ENCODE measurements at places on chromosomes 6 and 20.
A peak's percentile ranks its signal among the peaks of the same experiment; 100 is the strongest.

DNA sequence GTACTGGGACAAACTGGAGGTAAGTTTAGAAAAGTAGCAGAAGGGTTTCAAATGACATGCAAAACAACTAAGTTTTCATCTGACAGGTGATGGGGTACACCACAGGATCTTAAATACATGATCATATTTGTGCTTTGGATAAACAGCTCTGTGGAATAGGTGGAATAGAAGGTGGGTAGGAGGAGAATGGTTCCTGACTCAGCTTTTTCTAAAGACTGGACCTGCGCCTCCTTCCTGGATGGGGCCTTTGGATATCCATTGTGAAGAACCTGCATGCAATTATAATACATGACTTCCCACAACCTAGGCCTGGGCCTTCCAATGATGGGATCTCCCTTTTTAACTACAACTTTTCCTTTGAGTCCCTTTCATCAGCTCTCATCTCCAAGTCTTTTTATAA, 145.9 kb downstream of the AHI1 start:
- no peak for DNase-seq

GRCh38 chr20:33017542-33017941, 10.0 kb downstream of the BPIFB2 start:
- DNase-seq: no peak

- peak; percentile 40 for DNase-seq
Observed at GRCh38 chr6:144302701-144303372, 17.7 kb downstream of the UTRN start.

DNA sequence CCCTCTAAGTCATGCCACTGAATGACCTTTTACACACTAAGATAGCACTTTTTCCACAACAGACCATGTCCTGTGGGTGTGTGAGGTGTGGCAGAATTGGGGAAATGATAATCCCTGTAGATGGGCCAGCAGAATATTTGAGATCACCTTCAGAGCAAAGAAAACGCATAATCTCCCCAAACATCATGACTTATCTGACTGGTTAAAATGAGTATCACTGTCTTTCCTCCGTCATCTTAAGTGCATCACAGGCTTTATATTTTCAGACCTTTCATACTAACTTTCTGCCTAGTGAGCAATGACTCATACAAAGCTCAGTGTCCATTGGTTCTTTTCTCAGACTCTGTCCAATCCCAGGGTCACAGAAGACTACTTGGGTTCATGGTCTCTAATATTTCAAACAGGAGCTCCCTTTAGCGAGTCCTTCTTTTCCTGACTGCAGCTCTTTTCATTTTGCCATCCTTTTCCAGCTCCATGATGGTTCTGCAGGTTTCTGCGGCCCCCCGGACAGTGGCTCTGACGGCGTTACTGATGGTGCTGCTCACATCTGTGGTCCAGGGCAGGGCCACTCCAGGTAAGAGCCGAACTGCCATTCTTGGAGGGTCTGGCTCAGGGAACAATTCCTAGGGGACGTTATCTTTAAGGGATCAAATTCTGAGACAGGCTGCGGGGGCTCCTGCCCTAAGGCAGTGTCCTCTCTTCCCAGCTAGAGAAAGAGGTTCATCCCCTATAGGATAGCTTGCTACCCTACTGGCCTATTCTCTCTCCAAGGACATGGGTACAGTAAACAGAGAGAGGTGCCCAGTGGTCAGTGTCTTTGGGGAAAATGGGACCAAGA, at the start of gene HLA-DPB1:
Gene HLA-DPB1 (plus strand): TSS at position 423 of the 838 bp plus-strand sequence. CDS start 52 bp downstream, at position 475.
- DNase-seq: peak; percentile 48

DNA sequence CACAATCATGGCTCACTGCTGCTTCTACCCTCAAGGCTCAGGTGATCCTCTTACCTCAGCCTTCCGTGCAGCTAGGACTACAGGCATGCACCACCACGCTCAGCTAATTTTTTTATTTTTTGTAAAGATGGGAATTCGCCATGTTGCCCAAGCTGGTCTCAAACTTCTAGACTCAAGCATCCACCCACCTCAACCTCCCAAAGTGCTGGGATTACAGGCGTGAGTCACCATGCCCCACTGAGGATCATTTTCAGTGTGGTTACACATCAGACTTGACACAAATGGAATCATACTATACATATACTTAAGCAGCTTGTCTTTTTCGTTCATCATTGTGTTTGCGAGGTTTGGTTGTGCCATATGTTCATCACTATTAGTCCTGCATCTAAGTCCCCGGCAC, 26.6 kb downstream of the ZC3H12D start:
- no peak for DNase-seq

DNA sequence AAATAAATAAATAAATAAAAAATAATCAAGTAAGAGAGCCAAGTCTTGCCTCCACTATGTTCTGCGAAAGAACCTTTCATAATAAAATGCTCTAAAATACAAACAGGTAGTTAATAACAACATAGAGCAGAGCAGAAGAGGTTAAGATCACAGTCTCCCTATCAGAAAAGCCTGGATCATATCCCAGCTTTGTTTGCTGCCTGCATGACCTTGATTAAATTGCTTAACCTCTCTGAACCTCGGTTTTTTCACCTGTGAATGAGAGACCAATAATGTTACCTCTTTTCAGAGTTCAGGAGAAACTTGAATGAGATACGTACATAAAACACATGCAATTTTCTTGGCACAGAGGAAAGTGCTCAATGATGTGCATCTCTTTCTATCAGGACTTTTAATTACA, 44.4 kb downstream of the ARHGAP18 start:
- DNase-seq: no peak

- DNase-seq: peak; percentile 57
Observed at GRCh38 chr20:49276161-49276960, 1.5 kb downstream of the ZNFX1 start.

- no peak for DNase-seq
Observed at GRCh38 chr6:156988276-156989158, 211.3 kb downstream of the ARID1B start.

GRCh38 chr20:62305149-62305764, 2.5 kb downstream of the ADRM1 start:
- DNase-seq: no peak
